ENCODE measurements at places on chromosomes 7 and 10. TPM values are rescaled to one million over a fixed set of nuclear protein-coding genes. Genes with fewer than 3 reads are reported as not detected.

DNA sequence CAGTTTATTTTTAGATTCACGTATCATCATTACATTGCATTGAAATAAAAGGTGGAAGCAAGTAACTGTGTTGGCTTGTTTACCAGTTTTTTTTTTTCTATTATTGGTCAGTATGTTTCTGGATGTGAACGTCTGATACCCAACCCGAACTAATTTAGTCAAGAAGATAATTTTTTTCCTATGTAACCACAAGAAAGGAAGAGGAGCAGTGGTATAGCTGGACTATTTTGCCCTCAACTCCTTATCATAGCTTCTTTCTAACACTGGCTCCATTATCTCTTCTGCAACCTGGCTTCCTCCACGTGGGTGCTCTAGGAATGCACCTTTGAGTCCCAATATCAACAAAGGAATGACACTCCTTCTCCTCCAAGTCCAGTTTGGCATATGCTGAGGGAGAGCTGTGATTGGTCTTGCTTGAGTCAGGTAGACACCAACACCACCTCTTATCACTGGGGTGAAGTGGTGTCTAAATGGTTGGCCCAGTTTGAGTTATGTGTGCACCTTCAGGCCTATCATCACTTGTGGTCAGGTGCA, 29.4 kb downstream of the OR9A2 start:
- no peak for DNase-seq

- peak; percentile 74 for DNase-seq
Observed at GRCh38 chr7:144384555-144385245, 18.8 kb downstream of the NOBOX start.

Gene IL15RA
- 0.51 TPM for total RNA-seq

Gene EPHB6
- 0.77 TPM for total RNA-seq

- DNase-seq: peak; percentile 4
Observed at GRCh38 chr7:124201768-124202349, 169.0 kb upstream of the TMEM229A start.

GRCh38 chr7:37245590-37245989, 203.1 kb downstream of the ELMO1 start:
- DNase-seq: no peak

- DNase-seq: peak; percentile 100
Observed at GRCh38 chr7:134613623-134614347, 32.9 kb upstream of the BPGM start.

- no peak for DNase-seq
Observed at GRCh38 chr7:142770661-142771352, at the start of gene PRSS2. TSS of gene PRSS2 (plus strand) at chr7:142770970. CDS start at chr7:142770983, 13 bp downstream.

Gene YWHAG
- total RNA-seq: 142 TPM

GRCh38 chr10:70060389-70060788, 7.7 kb downstream of the MACROH2A2 start:
- no peak for DNase-seq

DNA sequence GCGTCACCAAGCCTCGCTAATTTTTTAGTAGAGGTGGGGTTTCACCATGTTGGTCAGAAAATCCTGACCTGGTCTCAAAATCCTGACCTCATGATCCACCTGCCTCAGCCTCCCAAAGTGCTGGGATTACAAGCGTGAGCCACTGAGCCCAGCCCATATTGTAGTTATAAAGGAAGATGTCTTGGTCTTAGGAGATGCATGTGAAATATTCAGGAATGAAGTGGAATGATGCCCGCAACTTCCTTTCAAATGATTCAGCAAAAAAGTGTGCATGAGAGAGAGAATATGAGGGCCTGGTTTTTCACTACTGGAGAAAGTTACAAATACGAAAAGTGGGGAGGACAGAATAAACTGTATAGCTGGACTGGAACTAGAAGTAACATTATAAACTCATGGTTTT, 15.9 kb downstream of the TMEM209 start:
- DNase-seq: no peak

Gene GPR158
- total RNA-seq: not detected

- DNase-seq: peak; percentile 59
Observed at GRCh38 chr10:105691811-105692210, 1050.7 kb downstream of the SORCS3 start.

DNA sequence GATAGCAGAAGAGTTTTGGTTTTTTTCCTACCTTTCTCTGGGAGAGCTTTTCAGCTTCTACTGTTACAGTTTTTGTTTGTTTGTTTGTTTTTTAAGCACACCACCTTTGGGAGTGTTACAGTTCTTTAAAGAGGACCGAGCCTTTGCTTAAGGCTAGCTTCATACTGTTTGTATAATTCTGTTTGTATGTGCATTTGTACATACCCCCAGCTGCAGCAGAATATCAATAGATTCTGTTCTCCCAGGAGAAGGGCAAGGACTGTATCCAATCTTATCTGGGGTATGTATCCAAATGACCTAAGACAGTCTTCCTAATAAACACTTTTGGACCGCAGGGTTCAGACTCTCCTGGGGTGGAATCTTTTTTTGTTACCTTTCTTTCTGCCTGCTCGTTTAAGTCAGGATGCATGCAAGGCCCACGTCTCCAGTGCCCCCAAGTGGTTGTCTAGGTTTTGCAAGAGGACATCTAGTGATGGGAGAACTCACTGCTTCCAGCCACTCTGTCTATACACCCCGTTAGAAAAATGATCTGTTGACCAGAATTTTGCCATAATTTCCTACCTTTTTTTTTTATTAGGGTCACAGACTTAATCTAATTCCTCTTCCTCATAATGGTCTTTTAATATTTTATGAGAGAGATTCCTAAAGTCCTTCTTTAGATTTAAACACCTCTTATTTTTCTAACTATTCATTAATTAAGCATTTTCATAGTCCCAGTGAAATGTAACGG, 23.9 kb downstream of the NRF1 start:
- DNase-seq: peak; percentile 71

DNA sequence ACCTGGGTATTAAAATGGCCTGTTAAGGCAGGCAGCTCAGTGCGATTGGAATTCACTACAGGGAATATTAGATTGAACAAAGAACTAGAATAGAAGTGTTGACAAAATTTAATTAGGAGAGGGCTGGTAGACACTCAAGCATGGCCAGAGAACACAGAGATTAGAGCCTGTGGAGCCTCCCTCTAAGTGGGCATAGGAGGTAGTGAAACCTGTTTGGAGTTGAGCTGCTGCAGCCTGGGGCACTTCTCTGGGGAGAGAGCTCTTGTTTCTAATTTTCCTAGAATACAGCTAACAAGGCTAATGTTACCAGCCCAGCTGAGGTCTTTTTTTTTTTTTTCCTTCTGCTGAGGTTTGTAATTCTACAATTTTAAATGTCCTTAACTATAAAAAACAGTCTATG, 46.4 kb downstream of the TMEM168 start:
- DNase-seq: peak; percentile 17

- DNase-seq: no peak
Observed at GRCh38 chr7:100566018-100566531, 7.6 kb downstream of the SAP25 start.

GRCh38 chr7:37642028-37642540, 41.5 kb upstream of the GPR141 start:
- peak; percentile 45 for DNase-seq

Gene FBXL13
- total RNA-seq: 0.26 TPM

- DNase-seq: no peak
Observed at GRCh38 chr7:31338706-31339105, 1.8 kb downstream of the NEUROD6 start.

- peak; percentile 17 for DNase-seq
Observed at GRCh38 chr7:92119213-92119759, 15.0 kb downstream of the CYP51A1 start.

DNA sequence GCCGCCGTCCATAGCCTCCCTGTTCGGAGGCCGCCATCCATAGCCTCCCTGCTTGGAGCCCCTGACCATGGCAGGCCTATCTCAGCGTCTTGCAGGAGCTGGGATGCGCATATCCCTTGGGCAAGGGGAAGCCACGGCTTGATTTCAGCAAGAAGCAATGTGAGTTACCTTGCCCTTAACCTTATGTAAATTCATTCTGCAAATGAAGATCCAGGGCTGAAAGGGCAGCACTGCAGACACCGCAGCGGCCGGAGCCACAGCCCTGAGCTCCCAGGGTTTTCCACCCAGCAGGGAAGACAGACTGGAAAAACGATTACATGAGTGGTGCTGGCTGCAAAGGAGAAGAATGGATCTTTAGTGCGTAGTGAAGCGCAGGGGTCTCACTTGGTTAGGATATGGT, 95.8 kb downstream of the SEC61G start:
- no peak for DNase-seq

DNA sequence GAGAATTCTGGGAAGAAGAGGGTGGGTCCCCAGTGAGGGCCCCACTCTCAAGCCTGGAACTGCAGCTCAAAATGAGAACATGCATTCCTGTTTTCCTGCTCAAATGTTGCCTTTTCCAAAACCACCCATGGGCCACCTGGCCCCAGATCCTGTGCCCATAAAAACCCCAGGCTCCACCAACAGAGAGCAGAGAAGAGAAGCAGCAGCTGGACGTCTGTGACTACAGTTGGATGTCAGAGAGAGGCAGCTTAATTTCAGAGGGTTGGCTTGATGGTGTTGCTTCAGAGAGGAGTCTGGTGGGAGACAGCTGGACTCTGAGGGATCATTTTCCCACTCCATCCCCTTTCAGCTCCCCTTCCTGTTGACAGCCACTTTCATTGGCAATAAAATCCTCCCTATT, 256.4 kb downstream of the FZD1 start:
- DNase-seq: no peak

DNA sequence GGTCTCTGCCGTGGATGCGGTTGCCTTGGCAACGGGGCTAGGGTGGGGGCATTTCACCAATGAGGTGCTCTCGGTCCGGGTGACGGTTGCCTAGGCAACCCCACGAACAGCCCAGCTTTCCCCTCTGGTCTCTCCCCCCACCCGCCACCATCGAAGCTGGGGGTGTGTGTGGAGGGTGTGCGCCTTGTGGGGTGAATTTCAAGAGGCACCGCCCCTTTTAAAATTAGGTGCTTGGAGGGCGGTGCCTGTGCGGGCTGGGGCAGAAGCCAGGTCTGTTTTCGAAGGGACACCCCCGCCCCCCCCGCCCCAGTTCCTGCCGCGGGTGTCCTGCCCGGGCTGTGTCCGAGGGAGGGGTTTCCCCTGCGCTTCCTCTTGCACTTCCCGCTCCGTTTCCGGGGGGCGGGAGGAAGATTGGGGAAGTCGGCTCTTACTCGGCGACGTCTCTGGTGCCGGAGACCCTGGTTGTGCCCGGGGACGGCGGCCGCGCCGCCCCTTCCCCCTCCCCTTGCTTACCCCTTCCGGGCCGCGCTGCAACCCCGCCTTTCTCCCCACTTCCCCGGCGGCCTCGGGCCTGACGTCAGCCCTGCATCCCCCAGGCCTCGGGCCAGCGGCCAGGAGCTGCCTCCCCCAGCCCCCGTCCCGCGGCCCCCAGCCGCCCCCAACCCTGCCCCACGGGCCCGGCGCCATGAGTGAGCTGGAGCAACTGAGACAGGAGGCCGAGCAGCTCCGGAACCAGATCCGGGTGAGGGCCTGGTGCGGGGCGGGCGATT, 2.2 kb downstream of the GNB2 start:
- DNase-seq: peak; percentile 59

GRCh38 chr7:33190688-33191304, 61.4 kb downstream of the BBS9 start:
- DNase-seq: no peak

Data from bronchial epithelial cell (primary cell).